Thoracic aorta endothelial cell (primary cell): ENCODE measurements at places on chromosomes 4 and X. TPM values are rescaled to one million over a fixed set of nuclear protein-coding genes. Genes with fewer than 3 reads are reported as not detected.

Gene CLDN34
- total RNA-seq, result 0.36 and 0.66 TPM in 2 replicates

Gene CXCL8
- total RNA-seq, result 156 and 243 TPM in 2 replicates

Gene RPA4
- 3.7 and 4.4 TPM in 2 replicates for total RNA-seq

Gene NAT8L
- under 0.01 and 0.07 TPM in 2 replicates for total RNA-seq

Gene ANOS1
- total RNA-seq, result 1.7 and 2.3 TPM in 2 replicates

Gene GLUD2
- 1.5 and 3.4 TPM in 2 replicates for total RNA-seq
